ENCODE measurements at places on chromosomes 16 and 17.

- no peak for DNase-seq
Observed at GRCh38 chr17:55865072-55865762, 114.4 kb downstream of the PCTP start.

- DNase-seq = no peak
Observed at GRCh38 chr16:29315046-29315445, 91.5 kb downstream of the NPIPB11 start.

DNA sequence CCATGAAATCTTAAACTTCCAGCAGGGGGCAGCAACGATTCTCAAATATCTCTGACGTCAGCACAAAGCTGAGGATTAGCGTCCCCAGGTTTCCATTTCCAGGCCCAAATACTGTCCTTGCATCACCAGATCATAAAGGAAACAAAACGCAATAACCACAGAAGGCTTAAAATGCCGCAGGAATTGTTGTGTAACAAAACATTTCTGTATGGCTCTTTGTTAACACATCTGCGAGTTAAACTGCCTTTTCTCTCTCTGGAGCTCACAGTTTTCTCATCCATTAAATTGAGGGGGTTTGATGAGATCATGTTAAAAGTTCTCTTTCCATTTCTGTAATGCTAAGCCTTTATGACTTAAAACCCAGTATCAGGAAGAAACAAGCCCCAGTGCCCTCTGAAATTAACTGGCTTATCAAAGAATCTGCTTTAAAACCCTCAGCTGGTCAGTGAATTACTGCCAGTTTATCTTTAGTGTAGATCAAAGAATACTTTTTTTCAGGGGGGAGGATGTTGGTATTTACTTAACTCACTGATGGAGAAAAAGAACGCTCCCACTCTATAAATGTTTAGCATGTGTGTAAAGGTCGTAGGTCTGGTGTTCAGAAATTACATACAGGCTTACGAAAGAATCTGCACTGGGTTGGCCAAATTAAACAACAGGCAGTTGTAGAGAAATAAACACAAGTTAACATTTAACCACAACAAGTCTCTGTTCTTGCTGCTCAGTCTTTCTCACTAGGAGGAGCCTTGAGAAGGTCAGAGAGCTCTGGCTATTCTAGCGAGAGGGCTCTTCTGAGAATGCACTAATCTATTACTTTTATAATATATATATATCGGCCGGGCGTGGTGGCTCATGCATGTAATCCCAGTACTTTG is 10.6 kb upstream of the TERF2 start:
- peak; percentile 66 for DNase-seq

DNA sequence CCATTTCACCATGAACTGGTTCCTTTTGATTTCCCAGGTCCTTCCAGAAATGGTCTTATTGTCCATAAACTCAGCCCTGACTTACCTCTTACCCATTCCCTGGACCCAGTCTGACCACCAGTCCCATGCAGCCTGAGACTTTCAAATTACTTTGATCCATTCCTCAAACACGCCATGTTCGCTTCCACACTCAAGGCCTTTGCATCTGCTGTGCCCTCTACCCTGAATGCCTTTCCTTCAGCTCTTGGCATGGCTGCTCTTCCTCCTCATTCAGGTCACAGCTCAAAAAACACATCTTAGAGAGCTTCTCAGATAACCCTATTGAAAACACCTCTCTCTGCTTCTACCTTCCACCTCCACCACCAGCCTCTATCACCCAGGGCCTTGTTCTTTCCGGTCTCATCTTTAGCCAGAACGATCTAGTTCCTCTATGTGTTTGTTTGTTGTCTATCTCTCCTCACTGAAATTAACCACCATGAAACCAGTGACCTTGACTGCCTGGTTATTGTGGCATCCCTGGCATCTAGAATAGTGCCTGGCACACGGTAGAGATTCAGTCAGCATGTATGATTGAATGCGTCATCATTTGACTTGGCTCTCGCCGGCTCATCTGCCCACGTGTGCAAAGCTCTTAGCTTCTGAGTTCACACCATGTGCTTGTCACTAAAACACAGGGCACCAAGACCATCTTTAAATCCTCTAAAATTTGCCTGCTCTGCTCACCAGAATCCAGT is 12.8 kb downstream of the CRYM start:
- no peak for DNase-seq

- peak; percentile 38 for DNase-seq
Observed at GRCh38 chr17:37743612-37743874, 1.3 kb downstream of the HNF1B start.

- no peak for DNase-seq
Observed at GRCh38 chr17:9080983-9081382, 59.7 kb downstream of the NTN1 start.

DNA sequence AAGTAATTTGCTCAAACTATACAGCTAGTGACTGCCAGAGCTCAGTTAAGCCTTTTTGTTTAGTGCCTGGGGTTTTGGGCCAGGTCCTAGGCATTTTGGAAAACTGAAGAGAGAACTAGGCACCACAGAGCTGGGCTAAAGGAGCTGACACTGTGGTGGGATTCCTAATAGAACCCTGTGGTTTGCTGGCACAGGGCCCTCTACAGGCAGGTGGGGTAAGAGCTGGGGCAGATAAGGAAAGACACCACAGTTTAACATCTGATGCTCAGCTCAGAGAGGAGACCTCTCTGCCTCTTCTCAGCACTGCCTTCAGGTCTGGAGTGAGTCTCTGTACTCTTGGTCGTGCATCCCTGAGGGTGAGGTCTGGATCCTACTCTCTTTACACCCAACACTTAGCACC is 121.2 kb downstream of the SNX11 start:
- DNase-seq = no peak

- DNase-seq = peak; percentile 53
Observed at GRCh38 chr17:17792551-17793377, 44.0 kb downstream of the SREBF1 start.

GRCh38 chr16:73056921-73057290 is 9.0 kb upstream of the ZFHX3 start:
- DNase-seq = no peak

- peak; percentile 55 for DNase-seq
Observed at GRCh38 chr17:40309031-40309948, at the start of gene RARA. RARA (plus strand) TSS chr17:40309180; CDS start chr17:40331219, 22,039 bp downstream.

- no peak for DNase-seq
Observed at GRCh38 chr17:28773736-28774135, 29.9 kb downstream of the TRAF4 start.

DNA sequence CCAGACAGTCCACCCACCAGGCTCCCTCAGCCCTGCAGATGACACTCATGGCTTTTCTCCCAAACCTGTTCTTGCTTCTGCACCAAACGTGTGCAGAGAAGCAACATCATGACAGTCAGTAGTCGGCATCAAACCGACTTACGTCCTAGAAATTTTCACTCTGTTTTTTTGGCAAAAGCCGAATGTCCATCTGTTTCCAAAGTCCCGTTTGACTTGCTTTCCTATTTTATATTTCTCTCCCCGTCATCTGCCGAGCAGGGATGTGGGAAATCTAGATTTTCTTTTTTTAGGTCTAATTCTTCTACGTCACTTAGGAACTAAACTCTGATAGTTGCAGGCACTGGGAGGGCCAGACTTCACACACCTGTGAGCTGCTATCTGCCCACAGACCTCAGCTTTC is 104.9 kb downstream of the RMI2 start:
- DNase-seq = no peak

DNA sequence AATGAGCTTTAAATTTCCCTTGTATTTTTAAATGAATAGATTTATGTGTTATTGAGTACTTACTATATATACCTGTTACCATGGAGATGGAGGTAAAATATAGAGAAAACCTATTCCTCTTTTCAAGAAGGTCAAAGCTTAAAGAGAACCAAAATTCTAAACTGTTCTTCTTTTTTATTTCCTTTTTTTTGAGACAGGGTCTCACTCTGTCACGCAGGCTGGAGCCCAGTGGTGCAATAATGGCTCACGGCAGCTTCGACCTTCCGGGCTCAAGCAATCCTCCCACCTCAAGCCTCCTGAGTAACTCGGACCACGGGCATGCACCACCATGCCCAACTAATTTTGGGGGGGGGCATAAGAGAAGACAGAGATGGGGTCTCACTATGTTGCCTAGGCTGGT is 25.0 kb upstream of the TMEM97 start:
- no peak for DNase-seq

DNA sequence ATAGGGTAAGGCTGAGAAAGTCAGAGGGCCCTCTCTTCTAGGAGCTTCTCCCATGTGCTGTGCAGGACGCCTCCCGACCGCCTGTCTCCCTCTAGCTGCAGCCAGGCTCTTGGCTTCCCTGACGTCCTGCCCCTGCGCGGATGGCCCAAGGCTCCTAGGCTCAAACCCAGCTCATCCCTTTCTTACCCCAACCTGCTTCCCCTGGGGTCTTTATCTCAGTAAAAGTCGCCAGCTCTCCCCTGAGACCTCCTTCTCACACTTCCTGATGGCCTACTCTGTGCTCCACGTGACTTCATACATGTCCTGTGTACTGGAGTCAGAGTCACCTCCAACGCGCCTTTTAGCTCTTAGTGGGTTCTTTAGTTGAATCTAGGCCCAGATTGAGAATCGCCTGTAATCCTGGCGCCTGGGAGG is 1.1 kb upstream of the ZNF747 start:
- DNase-seq = peak; percentile 84

DNA sequence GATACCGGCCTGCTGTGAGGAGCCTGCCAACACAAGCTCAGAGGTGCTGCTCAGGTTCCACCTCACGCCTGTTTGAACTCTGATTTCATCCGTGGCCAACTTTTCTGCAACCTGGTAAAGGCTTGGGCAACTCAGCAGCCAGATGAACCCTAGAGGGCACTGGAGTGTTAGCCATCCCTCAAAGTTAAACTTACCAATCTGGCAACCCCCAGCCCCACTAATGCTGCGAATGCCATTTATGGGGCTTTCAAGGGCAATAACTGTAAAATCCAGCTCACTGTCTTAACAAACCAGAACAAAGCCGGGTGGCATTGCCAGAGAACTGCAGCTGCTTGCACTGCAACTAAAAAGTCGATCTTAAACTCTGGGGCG is 105.5 kb downstream of the AXIN2 start:
- DNase-seq = peak; percentile 31

- peak; percentile 64 for DNase-seq
Observed at GRCh38 chr17:31388770-31389656, 2.5 kb upstream of the RAB11FIP4 start.

- DNase-seq = peak; percentile 84
Observed at GRCh38 chr17:43673516-43674323, 12.0 kb upstream of the MEOX1 start.

DNA sequence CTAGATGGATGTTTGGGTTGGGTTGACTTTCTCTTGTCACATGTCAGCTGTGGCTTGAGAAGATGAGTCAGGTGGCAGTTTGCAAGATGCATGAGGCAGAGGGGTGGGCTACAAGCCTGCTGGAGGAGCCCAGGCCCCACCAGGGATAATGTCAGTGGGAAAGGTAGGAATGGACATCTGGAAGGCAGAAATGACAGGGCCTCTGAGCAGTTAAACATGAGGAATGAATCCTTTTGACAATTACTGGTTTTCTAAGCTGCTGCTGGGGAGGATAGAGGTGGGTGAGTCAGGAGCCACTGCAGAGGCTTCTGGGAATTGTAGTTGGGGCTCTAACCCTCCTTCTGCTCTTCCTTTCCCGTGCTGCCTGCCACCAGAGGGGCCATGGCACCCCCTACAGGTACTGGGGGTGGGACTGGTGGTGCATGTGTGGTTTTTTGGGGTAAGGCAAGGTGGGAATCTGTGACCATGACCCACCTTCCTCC is 15.7 kb downstream of the SLC52A1 start:
- DNase-seq = peak; percentile 67

- peak; percentile 52 for DNase-seq
Observed at GRCh38 chr16:1150511-1150982, 2.4 kb upstream of the CACNA1H start.

- no peak for DNase-seq
Observed at GRCh38 chr16:4994719-4995434, 36.7 kb downstream of the SEC14L5 start.

DNA sequence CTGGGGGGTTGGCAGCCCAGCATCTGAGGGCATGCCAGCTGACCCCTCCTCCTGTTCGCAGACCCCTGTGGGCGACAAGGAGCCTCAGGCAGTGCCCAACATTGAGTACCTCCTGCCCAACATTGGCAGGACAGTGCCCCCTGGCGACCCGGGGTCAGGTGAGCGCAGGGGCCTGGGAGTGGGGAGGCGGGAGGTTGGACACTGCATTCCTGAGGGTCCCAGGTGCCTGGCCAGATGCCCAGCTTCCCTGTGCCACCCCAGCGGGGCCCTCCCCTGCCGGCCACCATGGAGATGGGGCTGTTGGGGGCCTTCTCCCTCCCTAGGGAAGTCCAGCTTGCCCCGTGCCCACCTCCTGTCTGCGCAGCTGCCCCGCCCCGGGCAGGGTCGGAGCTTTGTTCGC is 70.1 kb downstream of the ARHGAP23 start:
- DNase-seq = no peak

DNA sequence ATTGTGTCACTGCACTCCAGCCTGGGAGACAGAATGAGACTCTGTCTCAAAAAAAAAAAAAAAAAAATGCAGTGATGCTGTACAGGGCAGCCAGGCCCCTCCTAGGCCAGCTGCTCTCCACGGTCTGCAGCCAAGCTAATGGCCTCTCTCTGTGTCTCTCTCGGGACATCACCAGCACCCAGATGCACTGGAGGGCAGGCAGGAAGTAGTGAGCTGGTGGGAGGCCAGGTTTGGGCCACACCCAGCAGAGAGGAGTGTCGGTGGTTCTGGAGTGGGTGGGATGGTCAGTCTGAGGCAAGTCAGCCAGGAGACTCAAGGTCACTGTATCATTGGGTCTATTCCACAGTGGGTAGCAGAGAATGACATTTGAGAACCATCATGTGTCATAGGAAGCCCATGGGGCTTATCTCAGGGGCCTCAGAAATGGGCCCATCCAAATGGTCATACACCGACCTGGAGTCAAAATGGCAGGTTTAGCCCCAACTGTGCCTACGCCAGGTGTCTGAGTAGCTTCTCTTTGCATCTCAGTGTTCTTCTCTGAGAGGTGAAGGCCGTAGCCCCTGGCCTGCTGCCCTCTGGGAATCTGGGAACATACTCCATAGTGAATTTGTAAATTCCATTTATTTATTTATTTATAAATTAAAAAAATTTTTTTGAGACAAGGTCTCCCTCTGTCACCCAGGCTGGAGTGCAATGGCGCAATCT is 22.7 kb downstream of the WNT9B start:
- DNase-seq = no peak

DNA sequence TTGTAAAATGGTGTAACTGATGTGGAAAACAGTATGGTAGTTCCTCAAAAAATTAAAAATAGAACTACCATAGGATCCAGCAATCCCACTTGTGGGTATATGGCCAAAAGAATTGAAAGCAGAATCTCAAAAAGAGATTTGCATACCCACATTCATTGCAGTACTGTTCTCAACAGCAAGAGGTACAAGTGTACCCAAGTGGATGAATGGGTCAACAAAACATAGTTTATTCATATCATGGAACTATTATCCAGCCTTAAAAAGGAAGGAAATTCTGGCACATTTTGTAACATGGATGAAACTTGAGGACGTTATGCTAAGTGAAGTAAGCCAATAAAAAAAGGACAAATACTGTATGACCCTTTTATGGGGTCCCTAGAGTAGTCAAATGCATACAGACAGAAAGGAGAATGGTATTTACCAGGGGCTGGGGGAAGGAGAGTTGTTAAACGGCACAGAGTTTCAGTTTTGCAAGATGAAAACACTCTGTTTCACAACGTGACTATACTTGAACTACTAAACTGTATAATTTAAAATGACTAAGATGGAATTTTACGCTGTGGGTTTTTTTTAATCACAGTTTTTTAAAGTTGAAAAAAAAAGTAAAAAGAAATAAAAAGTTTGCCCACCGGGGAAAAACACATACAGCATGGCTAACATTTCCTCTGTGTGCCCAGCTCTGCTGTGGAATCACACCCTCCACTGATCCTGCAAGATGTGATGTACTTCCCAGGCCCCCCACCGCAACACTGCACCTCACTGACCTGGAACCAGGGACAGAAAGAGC is 6.1 kb downstream of the TVP23A start:
- DNase-seq = peak; percentile 21
